ENCODE measurements at places on chromosomes 7 and 10.

DNA sequence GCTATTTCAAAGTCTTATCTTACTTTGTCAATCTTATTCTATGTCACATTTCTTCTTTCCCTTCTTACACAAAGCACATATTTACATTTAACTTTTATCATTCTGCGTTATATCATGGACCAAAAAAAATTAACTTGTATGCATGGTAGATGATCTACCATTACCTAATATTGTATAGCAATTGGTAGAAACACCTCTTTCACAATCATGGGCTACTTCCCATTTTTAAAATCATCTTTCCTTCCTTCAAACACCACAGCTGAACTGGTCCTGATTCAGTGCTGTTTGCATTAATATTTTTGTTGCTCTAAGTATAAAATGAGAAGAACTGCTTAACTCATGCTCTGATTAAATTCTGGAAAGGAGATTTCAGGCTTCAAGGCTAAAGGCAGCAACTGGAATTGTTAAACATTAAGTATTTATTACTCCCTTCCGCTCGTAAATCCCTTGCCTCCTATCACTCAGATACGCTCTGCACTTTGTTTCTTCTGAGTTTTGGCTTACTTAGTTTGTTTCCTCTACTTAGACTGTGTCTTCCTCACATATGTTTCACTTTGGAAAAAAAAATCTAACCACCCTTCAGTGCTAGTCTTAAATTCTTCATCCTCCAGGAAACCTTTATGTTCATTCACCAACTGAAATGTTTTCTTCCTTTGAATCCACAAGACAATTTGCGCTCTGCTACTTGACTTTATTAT is 901.4 kb downstream of the PCDH15 start:
- DNase-seq: no peak

- DNase-seq: no peak
These were observed 7.1 kb downstream of the ERV3-1 start for GRCh38 chr7:64999165-65000004.

DNA sequence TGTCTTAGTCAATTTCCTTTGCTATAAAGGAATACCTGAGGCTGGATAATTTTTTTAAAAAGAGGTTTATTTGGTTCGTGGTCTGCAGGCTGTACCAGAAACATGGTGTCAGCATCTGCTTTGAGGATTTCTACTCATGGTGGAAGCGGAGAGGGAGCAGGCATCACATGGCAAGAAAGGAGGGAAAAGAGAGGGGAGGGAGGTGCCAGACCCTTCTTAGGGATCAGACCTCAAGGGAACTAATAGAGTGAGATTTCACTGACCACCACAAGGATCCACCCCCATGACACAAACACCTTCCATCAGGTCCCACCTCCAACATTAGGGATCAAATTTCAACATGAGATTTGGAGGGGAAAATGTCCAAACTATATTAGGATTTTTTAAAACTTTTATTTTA is 27.0 kb upstream of the AKR1B10 start:
- DNase-seq: no peak

- DNase-seq: no peak
These were observed 19.4 kb downstream of the SPOCK2 start for GRCh38 chr10:72068901-72069446.

- no peak for DNase-seq
These were observed 78.8 kb downstream of the SLC25A40 start for GRCh38 chr7:87797395-87797794.

Measured in GOT3 (cell line).